ENCODE measurements at places on chromosomes 4 and X. TPM values are rescaled to one million over a fixed set of nuclear protein-coding genes. Genes with fewer than 3 reads are reported as not detected.

Gene ADH1C
- not detected for total RNA-seq

Gene DGKK
- not detected for total RNA-seq

Gene F9
- total RNA-seq = not detected

Gene KIF4A
- 4.3 TPM for total RNA-seq

Gene RTL9
- not detected for total RNA-seq

Gene SPANXC
- total RNA-seq = not detected

Gene TCEANC
- 1.2 TPM for total RNA-seq

Gene YY2
- 0.90 TPM for total RNA-seq

Gene PPP2R2C
- total RNA-seq = 0.39 TPM

Gene MEPE
- not detected for total RNA-seq

Gene ARMCX2
- total RNA-seq = 29.7 TPM

Gene MAGEA9B
- total RNA-seq = not detected

GRCh38 chrX:41377624-41378023, 43.7 kb downstream of the DDX3X start:
- DNase-seq = no peak

DNA sequence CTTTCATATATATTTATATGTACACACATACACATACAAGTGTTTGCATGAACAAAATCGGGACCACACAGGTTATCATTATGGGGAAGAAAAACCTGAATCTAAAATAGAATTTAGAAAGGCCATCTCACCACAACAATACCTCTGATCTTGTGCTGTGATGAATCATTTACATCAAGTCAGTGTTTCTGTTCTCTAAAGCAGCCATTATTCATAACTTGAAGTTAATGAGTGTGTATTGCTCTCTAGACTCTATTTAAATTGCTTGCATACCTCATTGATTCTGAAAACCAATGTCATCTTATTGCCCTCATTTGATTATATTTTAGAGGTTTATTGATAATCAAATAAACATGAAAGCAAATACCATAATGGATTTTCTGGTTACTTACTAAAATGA, 71.6 kb downstream of the FAM114A1 start:
- DNase-seq = no peak

GRCh38 chr4:168822481-168822880, 187.6 kb downstream of the CBR4 start:
- no peak for DNase-seq

GRCh38 chr4:168076989-168077725, 15.2 kb upstream of the ANXA10 start:
- DNase-seq = peak; percentile 63

DNA sequence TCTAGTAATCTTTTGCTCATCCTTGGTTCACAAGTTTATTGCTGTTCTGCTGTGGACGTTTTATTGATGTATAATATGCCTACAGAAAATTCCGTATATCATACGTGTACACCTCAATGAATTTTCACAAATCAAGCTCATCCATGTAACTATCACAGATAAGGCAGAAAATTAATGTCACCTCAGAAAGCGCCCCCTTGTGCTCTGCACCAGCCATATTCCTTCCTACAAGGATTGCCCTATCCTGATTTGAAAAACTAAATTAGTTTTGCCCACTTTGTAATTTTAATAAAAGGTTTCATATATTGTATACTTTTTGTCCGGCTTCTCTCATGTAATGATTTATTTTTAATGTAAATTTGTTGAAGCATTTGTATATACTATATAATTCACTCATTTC, 390.8 kb downstream of the ADGRL3 start:
- no peak for DNase-seq

GRCh38 chr4:182642831-182643230, 274.4 kb downstream of the DCTD start:
- peak; percentile 53 for DNase-seq

GRCh38 chr4:125229596-125230058, 85.1 kb upstream of the FAT4 start:
- no peak for DNase-seq

- no peak for DNase-seq
Measured at GRCh38 chr4:154313004-154313585, 178.5 kb downstream of the DCHS2 start.

GRCh38 chrX:1391707-1392375, at the start of gene SLC25A6:
TSS of gene SLC25A6 (minus strand) at chrX:1392113. CDS start at chrX:1392009, 104 bp downstream.
- peak; percentile 89 for DNase-seq

GRCh38 chr4:56686537-56687231, 5.6 kb upstream of the HOPX start:
- no peak for DNase-seq

DNA sequence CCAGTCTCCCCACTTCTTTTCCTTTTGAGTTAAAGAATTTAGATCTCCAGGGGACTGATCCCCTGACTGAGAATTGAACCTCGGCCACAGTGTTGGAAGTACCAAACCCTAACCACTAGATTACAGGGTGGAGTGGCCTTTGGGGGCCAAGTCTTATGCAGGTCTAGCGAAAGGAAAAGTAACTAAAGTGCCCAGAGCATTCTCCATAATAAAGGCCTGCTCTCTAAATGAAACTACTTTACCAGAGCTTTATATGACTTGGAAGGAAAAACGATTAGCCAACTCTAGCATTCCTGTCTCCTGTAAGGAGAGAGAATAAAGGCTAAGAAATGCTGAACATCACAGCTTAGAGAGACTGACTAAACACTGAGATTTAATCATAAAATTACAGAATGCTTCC, 788.0 kb downstream of the C4orf33 start:
- DNase-seq = no peak

- no peak for DNase-seq
Measured at GRCh38 chr4:56505269-56506130, at the start of gene ARL9. TSS of gene ARL9 (plus strand) at chr4:56505791. CDS start at chr4:56505863, 72 bp downstream.

DNA sequence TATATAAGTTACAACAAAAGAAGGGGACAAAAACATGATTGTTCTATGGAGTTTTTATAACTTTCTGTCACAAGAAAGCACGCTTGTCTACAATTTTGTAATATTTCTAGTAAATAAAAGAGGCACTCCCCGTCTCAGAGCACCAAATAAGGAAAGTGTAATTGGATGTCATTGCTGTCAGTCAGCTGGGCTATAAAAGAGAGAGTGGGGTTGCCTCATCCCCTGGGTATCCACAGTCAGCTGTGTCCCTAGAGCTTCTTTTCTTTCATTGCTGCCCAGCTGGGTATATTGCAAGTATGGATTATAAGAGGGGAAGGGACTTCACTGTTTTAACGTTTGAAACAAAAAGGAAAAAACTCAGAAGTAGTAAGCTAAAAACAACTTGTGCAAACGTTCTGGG, 61.3 kb downstream of the NPNT start:
- no peak for DNase-seq

GRCh38 chrX:75096331-75096730, 59.8 kb downstream of the ABCB7 start:
- no peak for DNase-seq

DNA sequence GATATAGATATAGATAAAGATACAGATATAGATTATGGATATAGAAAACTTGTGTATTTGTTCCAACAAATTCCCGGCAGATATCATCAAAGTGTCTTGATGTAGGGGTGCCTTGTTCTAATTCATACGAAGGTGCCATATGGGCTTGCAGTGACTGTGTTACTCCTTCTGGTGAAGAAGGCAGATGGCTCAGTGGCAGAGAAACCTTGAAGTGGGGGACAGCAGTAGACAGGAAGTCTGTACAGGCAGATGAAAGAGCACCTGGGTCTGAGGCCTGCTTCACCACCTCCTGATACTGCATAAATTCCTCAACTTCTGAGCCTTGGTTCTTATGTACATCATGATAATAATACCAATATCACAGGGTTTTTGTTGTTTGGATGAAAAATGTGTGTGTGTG, 179.5 kb upstream of the GATB start:
- DNase-seq = no peak

DNA sequence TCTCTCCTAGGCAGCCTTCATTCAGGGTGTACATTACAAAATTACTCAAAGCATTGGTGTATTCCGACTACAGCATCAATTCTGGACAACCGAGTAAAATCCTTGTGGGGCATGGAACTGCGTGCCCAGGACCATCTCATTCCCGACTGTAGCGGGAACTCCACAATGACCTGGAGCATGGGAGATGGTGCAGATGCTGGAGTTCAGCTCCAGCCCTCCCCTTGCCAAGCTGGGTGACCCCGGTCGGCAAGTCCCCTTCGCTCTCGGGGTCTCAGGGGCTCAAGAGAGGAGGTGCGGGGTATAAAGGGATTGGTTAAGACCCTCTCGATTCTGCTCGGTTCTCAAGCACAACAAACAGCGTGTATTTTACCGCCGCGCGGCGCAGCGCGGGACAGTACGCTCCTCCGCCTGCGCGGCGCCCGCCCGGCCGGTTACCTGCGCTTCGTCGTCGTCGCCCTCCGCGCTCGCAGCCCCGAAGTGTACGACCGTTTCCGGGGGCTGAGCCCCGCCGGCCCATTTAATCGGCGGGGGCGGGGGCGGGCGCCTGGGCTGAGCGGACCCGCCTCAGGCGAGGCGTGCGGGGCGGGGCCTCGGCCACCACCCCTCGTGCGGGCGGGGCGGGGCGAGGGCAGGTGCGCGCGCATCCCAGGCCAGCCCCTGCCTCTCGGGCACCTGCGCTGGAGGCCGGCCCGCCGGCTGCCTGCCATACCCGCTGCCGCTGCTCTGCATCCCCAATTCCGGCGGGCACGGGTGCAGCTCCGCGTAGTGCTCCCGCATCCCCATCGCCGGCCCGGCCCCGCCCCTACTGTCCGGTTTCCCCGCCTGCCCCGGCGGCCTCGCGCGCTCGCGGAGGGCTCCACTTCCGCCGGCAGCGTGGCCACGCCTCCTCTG, at the start of gene G6PD:
Gene G6PD, minus strand, starts transcription at position 493 of the 891 bp plus-strand sequence. CDS start 691 bp downstream, outside the sequence.
- DNase-seq = peak; percentile 72

DNA sequence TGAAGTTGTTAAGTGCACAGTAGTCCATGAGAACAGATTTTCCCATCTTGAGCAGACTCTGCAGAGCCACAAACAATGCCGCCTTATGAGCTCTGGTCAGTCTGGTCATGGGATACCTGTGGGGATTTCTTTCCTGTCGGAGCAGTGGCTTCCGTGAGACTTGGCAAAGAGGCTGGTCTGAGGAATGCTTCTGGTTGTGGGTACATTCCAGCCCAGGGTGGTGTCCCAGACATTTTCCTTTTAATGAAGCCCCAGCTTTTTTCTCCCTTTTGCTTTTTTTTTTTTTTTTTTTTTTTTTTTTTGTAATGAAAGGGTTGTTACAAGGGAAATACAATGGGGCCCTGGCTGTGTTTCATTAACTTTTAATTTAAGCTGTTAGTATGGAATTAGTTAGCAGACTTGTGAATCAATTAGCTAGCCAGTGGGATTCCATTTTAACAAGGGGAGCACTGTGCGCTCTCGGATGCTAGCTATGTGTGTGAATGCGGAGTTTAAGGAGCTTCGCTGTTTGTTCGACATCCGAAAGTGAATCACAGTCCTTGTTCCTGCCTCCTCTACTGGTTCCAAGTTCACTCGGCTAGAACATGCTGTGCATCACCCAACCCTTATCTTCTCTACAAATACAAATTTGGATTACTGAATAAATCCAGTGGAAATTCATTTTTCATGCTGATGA, 225.1 kb downstream of the CBR4 start:
- no peak for DNase-seq

DNA sequence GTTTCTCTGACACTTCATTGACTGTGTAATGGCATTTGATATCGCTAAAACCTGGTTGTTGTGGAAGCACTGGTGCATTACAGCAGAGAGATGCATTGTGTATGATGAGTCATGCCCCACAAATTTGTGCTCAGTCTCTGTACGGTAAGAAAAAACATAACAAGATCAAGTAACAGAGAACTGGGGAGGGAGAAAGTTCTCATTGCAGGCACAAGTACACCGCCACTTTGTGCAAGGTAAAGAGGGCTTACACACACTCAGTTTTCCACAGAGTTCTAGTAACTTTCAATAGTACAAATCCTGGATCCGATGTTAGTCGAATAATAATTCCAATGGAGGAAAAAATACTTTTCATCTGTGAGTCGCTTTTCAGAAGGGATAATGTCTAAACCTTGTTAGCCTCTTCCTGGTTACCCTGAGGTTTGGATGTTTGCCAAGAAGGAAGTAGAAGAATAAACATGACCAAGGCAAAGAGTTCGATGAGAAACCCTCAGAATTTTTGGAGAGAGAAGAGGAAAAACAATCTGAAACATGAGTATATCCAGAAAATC, 512.5 kb upstream of the SLIT2 start:
- DNase-seq = peak; percentile 89

DNA sequence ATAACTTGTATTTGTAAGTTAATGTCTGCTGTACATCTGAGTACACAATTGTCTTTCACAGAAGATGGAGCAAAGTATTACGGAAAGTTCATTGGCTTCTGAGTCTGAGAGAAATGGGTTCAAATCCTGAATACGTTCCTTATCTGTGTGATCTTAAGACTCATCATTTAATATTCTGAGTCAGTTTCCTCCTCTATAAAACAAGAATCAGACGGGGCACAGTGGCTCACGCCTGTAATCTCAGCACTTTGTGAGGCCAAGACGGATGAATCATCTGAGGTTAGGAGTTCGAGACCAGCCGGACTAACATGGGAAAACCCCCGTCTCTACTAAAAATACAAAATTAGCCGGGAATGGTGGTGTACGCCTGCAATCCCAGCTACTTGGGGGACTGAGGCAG, 57.8 kb downstream of the APBB2 start:
- DNase-seq = peak; percentile 87

DNA sequence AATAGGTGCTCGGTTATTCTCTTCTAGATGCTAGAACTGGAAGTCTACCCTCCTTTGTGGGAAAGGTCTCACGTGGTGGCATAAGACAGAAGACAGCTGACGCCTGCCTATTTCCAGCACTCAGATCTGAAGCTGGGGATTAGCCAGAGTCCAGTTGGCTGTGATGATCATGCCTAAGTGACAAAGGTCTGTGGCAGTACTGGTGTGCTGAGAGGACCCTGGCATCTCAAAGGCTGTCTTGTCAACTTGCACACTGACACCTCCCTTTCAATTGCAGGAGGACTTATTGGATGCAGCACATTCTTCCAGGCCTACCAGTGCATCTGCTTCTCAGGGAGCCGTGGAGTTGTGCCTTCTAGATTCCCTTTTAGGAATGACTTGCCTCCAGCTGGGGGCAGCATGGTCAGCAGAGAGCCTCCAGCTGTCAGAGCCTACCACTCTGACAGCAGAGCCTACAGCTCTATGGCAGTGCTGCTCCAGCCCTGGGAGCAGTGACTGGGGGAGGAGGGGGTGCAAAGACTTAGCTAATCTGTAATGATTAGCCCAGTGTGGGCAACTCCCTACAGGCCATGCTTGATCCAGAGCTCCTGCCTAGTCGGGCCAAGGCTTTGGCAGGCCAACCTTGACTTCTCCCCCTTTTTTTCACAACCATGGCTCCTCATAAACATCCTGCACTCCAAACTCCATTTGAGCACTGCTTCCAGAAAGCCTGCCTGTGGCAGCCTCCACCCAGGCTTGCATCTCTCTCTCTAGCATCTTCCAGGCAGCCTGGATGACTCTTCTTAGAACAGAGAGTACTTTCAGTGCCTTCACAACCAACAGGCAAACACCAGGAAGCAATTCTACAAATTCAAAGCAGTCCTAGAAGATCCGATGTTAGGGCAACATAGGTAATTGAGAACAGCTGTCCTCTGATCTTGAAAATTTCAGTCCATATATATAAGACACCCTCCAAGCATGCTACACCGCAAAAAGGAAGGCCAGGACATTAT, 13.8 kb upstream of the FGFBP2 start:
- no peak for DNase-seq
